Stomach (tissue), 19 donors: ENCODE measurements at places on chromosomes 6 and 20. TPM values are rescaled to one million over a fixed set of nuclear protein-coding genes. Genes with fewer than 3 reads are reported as not detected.

CLVS2 gene
- polyA plus RNA-seq = 0.03 TPM

MYB gene
- polyA plus RNA-seq = 1.6 TPM

JPH2 gene
- 1.1 TPM for polyA plus RNA-seq

MOCS3 gene
- 2.4 TPM for polyA plus RNA-seq

SLC16A10 gene
- polyA plus RNA-seq = 2.2 TPM

OR2H2 gene
- not detected for polyA plus RNA-seq

PTCRA gene
- not detected for polyA plus RNA-seq

MOG gene
- polyA plus RNA-seq = not detected

ZKSCAN8 gene
- polyA plus RNA-seq = 2.9 TPM

TPD52L2 gene
- polyA plus RNA-seq = 75.6 TPM

TENT5A gene
- 19.4 TPM for polyA plus RNA-seq

MACROD2 gene
- polyA plus RNA-seq = 0.78 TPM

XKR7 gene
- 0.06 TPM for polyA plus RNA-seq

RNF144B gene
- polyA plus RNA-seq = 4.5 TPM

DNA sequence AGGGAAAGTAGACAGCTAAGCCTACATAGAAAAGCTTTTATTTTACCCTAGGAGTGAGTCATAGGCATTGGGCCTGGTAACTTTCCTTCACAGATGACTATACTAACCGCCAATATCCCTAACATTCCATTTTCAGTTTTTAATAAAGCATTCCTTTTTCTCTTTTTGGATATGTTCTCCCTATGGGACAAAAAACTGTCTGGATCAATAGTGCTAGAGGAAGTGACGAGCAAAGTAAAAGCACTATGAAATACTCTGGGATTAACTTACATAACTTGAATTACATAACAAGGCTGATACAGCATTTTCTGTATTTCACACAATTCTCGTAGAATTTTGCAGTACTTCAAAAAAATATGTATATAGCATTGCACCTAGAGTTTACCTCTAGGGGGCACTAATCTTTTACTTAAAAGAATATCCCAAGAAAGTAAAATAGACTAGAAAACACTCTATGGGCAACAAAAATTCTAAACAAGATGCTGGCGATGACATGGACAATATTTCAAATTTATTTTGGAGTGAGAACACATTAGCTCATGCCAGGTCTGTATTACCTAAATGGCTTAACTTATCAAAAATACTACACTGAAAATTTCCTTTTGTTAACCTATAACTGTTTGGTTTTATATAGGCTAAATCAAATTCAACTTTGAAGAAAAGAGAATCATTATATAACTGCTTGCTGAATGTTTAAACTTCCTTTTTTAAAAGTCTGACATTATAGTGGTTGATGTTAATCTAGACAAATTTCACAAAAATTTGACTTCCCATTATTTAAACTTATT, 66.3 kb upstream of the DST start:
- DNase-seq = peak; percentile 70
- H3K27me3 ChIP-seq = no peaks in the 10 kb centered on the region
- H3K4me3 ChIP-seq = no peak overlapping the region
- peaks cover 7% of the 10 kb centered on the region for H3K4me1 ChIP-seq
- H3K36me3 ChIP-seq = no peaks in the 10 kb centered on the region

- no peak overlapping the region for H3K4me3 ChIP-seq
- DNase-seq = no peak
- H3K4me1 ChIP-seq = no peaks in the 10 kb centered on the region
- no peaks in the 10 kb centered on the region for H3K36me3 ChIP-seq
- H3K27me3 ChIP-seq = no peaks in the 10 kb centered on the region
These were observed 381.1 kb downstream of the TFAP2B start for GRCh38 chr6:51199733-51200260.

DNA sequence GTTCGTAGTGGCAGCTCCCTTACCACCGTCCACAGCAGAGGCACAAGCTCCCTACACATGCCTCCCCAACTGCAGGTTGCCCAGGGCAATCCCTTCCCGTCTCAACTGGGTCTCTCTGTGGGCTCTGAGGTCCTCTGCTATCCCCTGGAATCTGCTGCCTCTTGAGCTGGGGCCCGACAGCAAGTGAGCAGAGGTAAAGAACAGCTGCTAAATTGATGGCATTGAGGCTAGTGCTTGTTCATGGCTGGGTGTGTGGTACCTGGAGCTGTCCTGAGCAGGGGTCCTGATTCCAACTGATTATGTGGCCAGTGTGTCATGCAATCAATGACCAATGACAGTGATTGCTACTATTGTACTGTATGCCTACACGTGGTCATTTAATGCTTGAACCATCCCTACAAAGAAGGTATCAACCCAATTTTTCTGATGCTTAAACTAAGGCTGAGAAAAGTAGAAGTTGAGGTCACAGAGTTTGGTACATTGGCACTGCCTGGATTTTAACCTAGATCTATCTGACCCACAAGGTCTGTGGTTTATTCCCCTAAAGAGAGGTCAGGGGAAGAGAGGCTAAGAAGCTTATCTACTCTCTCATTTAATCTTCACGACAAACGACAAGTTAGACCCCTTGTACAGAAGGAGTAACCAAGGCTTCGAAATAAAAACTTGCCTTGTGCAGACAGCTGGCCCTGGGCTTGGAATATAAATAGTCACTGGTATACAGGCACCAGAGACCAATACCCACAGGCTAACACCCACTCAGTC, 41.1 kb downstream of the HNF4A start:
- peaks cover 26% of the 10 kb centered on the region for H3K4me1 ChIP-seq
- no peaks in the 10 kb centered on the region for H3K36me3 ChIP-seq
- peaks cover 18% of the 10 kb centered on the region for H3K27me3 ChIP-seq

- no peak overlapping the region for H3K27ac ChIP-seq
- no peaks in the 10 kb centered on the region for H3K27me3 ChIP-seq
- no peak overlapping the region for H3K4me3 ChIP-seq
- DNase-seq = no peak
- H3K36me3 ChIP-seq = no peaks in the 10 kb centered on the region
- H3K4me1 ChIP-seq = peaks cover 15% of the 10 kb centered on the region
These were observed 275.0 kb downstream of the KHDC1L start for GRCh38 chr6:72950114-72950860.

GRCh38 chr20:10622657-10623418, 51.0 kb downstream of the JAG1 start:
- peak; percentile 79 for DNase-seq
- H3K4me1 ChIP-seq = no peaks in the 10 kb centered on the region
- H3K27me3 ChIP-seq = no peaks in the 10 kb centered on the region
- H3K36me3 ChIP-seq = peaks cover 7% of the 10 kb centered on the region
- peak overlapping the region; percentile 71 for H3K27ac ChIP-seq
- no peak overlapping the region for H3K4me3 ChIP-seq

DNA sequence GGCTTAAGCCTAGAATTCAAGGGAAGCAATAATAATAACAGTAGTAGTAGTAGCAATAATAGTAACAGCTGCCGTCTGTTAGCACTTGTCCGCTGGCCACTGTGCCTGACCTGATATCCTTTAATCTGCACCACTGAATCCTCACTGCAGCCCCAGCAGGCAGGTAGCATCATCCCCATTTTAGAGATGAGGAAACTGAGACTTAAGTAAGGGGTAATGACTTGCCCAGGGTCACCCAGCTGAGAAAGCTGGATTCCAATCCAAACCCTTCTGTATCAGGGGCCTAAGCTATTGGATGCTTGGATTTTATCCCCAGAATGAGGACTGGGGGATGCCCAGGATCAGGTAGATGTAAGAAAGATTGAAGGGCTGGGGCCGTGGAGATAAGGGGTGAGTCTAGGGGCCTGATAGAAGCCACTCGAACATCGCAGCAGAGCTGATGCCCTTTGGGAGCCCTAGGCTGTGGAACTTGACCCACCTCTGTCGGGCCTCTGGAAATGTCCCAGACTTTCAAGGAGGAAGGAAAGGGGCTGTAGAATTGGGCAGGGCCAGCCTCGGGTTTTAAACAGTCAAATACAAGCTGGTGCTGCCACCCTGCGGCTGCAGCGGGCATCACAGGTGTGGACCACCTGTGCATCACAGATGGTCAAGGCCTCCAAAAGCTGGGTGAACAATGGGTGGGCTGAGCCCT, 102.1 kb upstream of the MYL9 start:
- H3K36me3 ChIP-seq = no peaks in the 10 kb centered on the region
- no peak overlapping the region for H3K27ac ChIP-seq
- H3K4me3 ChIP-seq = no peak overlapping the region

- no peak for DNase-seq
- H3K27ac ChIP-seq = no peak overlapping the region
- H3K27me3 ChIP-seq = no peaks in the 10 kb centered on the region
- peaks cover 5% of the 10 kb centered on the region for H3K36me3 ChIP-seq
- no peak overlapping the region for H3K4me3 ChIP-seq
These were observed 22.6 kb upstream of the MPC1 start for GRCh38 chr6:166405386-166405785.

GRCh38 chr20:9758752-9759151, 80.1 kb downstream of the PAK5 start:
- no peaks in the 10 kb centered on the region for H3K27me3 ChIP-seq
- no peak for DNase-seq
- no peaks in the 10 kb centered on the region for H3K36me3 ChIP-seq
- H3K27ac ChIP-seq = no peak overlapping the region
- no peak overlapping the region for H3K4me3 ChIP-seq
- no peaks in the 10 kb centered on the region for H3K4me1 ChIP-seq

GRCh38 chr6:112163295-112164257, 76.2 kb downstream of the FAM229B start:
- H3K4me1 ChIP-seq = no peaks in the 10 kb centered on the region
- H3K36me3 ChIP-seq = peaks cover 91% of the 10 kb centered on the region
- no peak overlapping the region for H3K27ac ChIP-seq
- H3K4me3 ChIP-seq = no peak overlapping the region

- DNase-seq = no peak
- no peak overlapping the region for H3K4me3 ChIP-seq
- no peaks in the 10 kb centered on the region for H3K27me3 ChIP-seq
- H3K27ac ChIP-seq = no peak overlapping the region
These were observed 4.2 kb downstream of the FOXS1 start for GRCh38 chr20:31840906-31841816.

GRCh38 chr20:45258259-45258658, 3.9 kb upstream of the SLPI start:
- peaks cover 23% of the 10 kb centered on the region for H3K4me1 ChIP-seq
- no peaks in the 10 kb centered on the region for H3K36me3 ChIP-seq
- no peak for DNase-seq
- no peak overlapping the region for H3K4me3 ChIP-seq
- no peak overlapping the region for H3K27ac ChIP-seq

DNA sequence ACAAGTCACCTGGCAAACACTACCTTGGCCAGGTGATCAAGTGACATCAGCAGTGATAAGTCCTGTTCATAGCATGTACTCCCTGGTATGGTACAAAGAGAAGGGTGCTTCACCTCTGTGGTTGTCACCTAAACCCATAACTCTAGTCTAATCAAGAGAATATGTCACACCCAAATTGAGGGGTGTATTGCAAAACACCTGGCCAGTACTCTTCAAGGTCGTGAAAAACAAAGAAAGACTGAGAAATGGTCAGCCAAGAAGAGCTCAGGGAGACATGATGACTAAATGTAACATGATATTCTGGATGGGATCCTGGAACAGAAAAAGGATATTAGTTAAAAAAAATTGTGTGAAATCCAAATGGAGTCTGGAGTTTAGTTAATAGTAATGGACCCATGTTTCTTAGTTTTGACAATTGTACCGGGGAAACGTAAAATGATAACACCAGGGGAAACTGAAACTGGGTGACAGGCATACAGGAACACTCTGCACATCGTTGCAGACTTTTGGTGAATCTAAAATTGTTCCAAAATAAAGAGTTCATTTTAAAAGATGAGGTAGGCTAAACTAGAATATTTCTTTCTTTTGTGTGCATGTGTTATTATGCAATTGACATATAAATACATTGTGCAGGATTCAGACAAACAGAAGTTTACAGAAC, 262.0 kb downstream of the CDC5L start:
- no peak overlapping the region for H3K4me3 ChIP-seq
- DNase-seq = no peak
- H3K4me1 ChIP-seq = peaks cover 6% of the 10 kb centered on the region
- H3K36me3 ChIP-seq = no peaks in the 10 kb centered on the region
- no peak overlapping the region for H3K27ac ChIP-seq
- no peaks in the 10 kb centered on the region for H3K27me3 ChIP-seq
